ENCODE measurements at places on chromosomes 6 and 20. TPM values are rescaled to one million over a fixed set of nuclear protein-coding genes. Genes with fewer than 3 reads are reported as not detected.

MATN4 gene
- not detected for total RNA-seq

CLVS2 gene
- 0.05 TPM for total RNA-seq

RBPJL gene
- not detected for total RNA-seq

PRRT1 gene
- total RNA-seq: 0.90 TPM

TP53TG5 gene
- 1.0 TPM for total RNA-seq

MEI4 gene
- not detected for total RNA-seq

CCN5 gene
- 0.84 TPM for total RNA-seq

NINL gene
- total RNA-seq: 5.3 TPM

EDEM2 gene
- 36.0 TPM for total RNA-seq

ARMC2 gene
- total RNA-seq: 1.9 TPM

ACSS2 gene
- total RNA-seq: 258 TPM

LAMA2 gene
- 3.6 TPM for total RNA-seq

TREM1 gene
- total RNA-seq: not detected

SYNDIG1 gene
- 0.19 TPM for total RNA-seq

BFSP1 gene
- 0.59 TPM for total RNA-seq

BPI gene
- total RNA-seq: not detected

DHX35 gene
- 16.9 TPM for total RNA-seq

PRL gene
- not detected for total RNA-seq

ZNF311 gene
- total RNA-seq: 1.1 TPM

PBOV1 gene
- not detected for total RNA-seq

NMBR gene
- total RNA-seq: not detected

C6orf52 gene
- total RNA-seq: 0.69 TPM

BEND3 gene
- 11.2 TPM for total RNA-seq

HSPA1A gene
- 397 TPM for total RNA-seq

IDH3B gene
- total RNA-seq: 117 TPM

RBBP8NL gene
- 5.9 TPM for total RNA-seq

NFATC2 gene
- total RNA-seq: 7.3 TPM

ZBTB46 gene
- total RNA-seq: 2.1 TPM

CDC40 gene
- 18.6 TPM for total RNA-seq

RAET1L gene
- 3.2 TPM for total RNA-seq

SLC35D3 gene
- total RNA-seq: 0.32 TPM

DZANK1 gene
- total RNA-seq: 1.2 TPM

TLDC2 gene
- total RNA-seq: 18.1 TPM

CGA gene
- not detected for total RNA-seq

MAFB gene
- total RNA-seq: 11.2 TPM

TRPC4AP gene
- 52.8 TPM for total RNA-seq

SLA2 gene
- 0.59 TPM for total RNA-seq

NRSN1 gene
- 0.64 TPM for total RNA-seq

SLC22A1 gene
- 0.74 TPM for total RNA-seq

TMEM200A gene
- 20.4 TPM for total RNA-seq

TMEM151B gene
- total RNA-seq: 0.12 TPM

MCHR2 gene
- total RNA-seq: not detected

GJE1 gene
- not detected for total RNA-seq

CLIC5 gene
- total RNA-seq: 72.8 TPM

ADTRP gene
- 56.6 TPM for total RNA-seq

HLA-F gene
- total RNA-seq: 201 TPM

RNF146 gene
- total RNA-seq: 17.5 TPM

FABP7 gene
- total RNA-seq: not detected

RIMS4 gene
- total RNA-seq: 0.74 TPM

TRIM40 gene
- total RNA-seq: 17.0 TPM

PLN gene
- 24.1 TPM for total RNA-seq

LY86 gene
- total RNA-seq: 0.91 TPM

SMIM29 gene
- total RNA-seq: 8.6 TPM

CSTF1 gene
- total RNA-seq: 24.2 TPM

SEMG1 gene
- 0.42 TPM for total RNA-seq

All from colonic mucosa (tissue), 4 donors.